ENCODE measurements at places on chromosomes 2 and 18. TPM values are rescaled to one million over a fixed set of nuclear protein-coding genes. Genes with fewer than 3 reads are reported as not detected.

Gene UGT1A10
- not detected for total RNA-seq

Gene MAL
- total RNA-seq: not detected

Gene TMEM198
- 14.0 TPM for total RNA-seq

Gene ST8SIA5
- total RNA-seq: 10.8 TPM

Gene GKN1
- not detected for total RNA-seq

Gene SLC11A1
- total RNA-seq: 1.7 TPM

Gene ITPRIPL1
- total RNA-seq: 7.5 TPM

Gene SP100
- total RNA-seq: 4.8 TPM

Gene PAX3
- 0.31 TPM for total RNA-seq

Gene LYG2
- not detected for total RNA-seq

Gene DUSP11
- 32.3 TPM for total RNA-seq

Gene AOX1
- total RNA-seq: 0.94 TPM

Gene AKAIN1
- total RNA-seq: 3.6 TPM

Gene SULT1C2
- 0.62 TPM for total RNA-seq

Gene FIGN
- 3.4 TPM for total RNA-seq

Gene FSIP2
- 8.6 TPM for total RNA-seq

Gene CHRNG
- 0.16 TPM for total RNA-seq

Gene BUB1
- total RNA-seq: 7.8 TPM

Gene TXNDC2
- total RNA-seq: not detected

Gene GRHL1
- 4.1 TPM for total RNA-seq

Gene SULT1C4
- total RNA-seq: 6.6 TPM

Gene UCN
- total RNA-seq: 1.1 TPM

Gene ACADL
- total RNA-seq: 9.2 TPM

Gene PRKAG3
- total RNA-seq: not detected

Gene ARL4C
- total RNA-seq: 50.2 TPM

Gene STRADB
- 106 TPM for total RNA-seq
